Sciatic nerve (tissue), 2 donors: ENCODE measurements at places on chromosomes 1 and 21.

- peak; percentile 96 for DNase-seq
Measured at GRCh38 chr1:62436039-62436465, 797 bp upstream of the USP1 start.

DNA sequence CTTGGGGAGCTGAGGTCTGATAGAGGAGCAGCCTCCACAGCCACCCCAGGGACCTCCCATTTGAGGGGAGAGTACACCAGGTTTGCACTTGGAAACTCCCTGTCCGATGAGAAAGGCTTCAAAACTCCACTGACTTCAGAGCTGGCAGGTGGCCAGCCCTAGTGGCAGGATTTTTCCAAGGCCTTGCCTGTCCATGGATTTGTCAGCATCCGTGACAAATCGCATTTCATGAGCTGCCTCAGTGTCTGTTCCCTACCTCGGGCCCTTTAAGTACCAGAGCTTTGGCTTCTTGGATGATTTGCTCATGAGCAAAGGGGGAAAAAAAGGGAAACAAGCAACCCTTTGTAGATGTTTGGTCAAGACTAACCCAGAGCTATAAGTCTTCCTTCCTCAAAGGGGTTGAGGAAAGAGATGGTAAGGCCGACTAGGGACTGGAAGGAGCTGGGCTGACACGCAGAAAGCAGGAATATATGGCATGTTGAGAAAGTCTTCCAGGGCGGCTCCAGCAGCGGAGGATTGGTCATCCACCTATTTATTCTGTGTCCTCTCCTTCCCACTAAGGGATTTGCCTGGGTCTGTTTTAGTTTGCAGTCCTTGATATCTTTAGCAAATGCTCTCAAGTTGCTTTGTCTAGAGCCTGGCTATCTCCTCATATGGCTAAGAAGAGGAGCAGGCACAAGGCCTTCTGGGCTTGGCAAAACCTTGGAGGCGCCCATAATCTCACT is 2.7 kb upstream of the HSPG2 start:
- DNase-seq: peak; percentile 94

DNA sequence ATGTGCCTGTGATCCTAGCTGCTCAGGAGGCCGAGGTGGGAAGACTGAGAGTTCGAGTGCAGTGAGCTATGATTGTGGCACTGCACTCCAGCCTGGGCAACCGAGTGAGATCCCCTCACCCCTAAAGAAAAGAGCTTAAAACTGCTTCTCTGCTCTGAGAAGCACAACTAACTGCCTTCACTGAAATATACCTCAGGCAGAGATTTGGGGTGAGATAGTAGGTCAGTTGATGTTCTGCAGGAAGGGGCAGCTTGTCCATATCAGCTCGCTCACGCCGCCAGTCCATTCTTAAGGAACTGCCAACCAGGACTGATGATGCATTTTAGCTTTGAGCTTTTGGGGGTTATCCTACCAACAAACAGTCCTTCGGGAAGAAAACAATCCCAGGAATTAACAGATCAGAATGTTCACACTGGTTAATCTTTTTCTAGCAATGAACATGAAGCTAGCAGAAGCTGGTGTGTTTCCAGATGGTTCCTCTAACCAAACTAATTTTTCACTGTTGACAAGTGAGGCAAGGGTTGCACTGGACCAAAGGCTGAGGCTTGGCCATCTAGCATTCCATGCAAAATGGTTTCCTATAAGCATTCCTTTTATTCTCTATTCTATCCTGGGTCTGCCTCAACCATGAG is 31.6 kb downstream of the LHX4 start:
- no peak for DNase-seq

DNA sequence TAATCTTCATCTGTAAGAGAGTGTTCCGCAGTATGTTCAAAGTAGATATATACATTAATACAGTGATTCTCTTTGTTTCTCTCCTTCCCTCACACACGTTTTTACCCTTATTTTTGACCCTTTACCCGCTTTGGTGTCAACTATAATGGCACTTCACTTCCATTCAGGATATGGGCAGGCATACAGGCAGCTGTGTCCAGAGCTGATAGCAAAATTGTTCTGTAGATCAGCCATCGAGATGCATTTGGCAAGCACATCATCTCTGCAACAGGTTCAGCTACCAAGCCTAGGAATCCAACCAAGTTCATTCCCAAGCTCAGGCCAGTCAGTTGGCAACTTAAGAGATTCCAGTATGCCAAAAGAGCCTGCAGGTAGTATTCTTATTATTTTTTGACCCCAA is 74.8 kb downstream of the FNBP1L start:
- no peak for DNase-seq

DNA sequence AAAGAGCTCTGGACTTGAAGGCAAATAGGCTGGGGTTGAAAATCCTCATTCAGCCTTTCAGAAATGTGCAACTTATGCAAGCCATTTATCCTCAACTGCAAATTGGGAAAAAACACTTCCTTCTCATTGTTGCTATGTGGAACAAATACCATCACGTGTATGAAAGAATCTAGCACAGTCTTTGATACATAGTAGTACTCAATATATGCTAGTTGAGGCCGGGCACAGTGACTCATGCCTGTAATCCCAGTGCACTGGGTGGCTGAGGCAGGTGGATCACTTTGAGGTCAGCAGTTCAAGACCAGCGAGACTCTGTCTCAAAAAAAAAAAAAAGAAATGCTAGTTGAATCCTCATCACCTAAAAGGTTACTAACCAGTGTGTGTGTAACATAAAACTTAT is 8.2 kb downstream of the PI4KB start:
- DNase-seq: no peak

- no peak for DNase-seq
Measured at GRCh38 chr1:51630393-51630792, 13.5 kb downstream of the OSBPL9 start.

GRCh38 chr1:169563650-169564049 is 22.6 kb downstream of the F5 start:
- no peak for DNase-seq

DNA sequence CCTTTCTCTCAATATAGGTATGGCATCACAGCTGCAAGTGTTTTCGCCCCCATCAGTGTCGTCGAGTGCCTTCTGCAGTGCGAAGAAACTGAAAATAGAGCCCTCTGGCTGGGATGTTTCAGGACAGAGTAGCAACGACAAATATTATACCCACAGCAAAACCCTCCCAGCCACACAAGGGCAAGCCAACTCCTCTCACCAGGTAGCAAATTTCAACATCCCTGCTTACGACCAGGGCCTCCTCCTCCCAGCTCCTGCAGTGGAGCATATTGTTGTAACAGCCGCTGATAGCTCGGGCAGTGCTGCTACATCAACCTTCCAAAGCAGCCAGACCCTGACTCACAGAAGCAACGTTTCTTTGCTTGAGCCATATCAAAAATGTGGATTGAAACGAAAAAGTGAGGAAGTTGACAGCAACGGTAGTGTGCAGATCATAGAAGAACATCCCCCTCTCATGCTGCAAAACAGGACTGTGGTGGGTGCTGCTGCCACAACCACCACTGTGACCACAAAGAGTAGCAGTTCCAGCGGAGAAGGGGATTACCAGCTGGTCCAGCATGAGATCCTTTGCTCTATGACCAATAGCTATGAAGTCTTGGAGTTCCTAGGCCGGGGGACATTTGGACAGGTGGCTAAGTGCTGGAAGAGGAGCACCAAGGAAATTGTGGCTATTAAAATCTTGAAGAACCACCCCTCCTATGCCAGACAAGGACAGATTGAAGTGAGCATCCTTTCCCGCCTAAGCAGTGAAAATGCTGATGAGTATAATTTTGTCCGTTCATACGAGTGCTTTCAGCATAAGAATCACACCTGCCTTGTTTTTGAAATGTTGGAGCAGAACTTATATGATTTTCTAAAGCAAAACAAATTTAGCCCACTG is 11.5 kb downstream of the HIPK1 start:
- no peak for DNase-seq

DNA sequence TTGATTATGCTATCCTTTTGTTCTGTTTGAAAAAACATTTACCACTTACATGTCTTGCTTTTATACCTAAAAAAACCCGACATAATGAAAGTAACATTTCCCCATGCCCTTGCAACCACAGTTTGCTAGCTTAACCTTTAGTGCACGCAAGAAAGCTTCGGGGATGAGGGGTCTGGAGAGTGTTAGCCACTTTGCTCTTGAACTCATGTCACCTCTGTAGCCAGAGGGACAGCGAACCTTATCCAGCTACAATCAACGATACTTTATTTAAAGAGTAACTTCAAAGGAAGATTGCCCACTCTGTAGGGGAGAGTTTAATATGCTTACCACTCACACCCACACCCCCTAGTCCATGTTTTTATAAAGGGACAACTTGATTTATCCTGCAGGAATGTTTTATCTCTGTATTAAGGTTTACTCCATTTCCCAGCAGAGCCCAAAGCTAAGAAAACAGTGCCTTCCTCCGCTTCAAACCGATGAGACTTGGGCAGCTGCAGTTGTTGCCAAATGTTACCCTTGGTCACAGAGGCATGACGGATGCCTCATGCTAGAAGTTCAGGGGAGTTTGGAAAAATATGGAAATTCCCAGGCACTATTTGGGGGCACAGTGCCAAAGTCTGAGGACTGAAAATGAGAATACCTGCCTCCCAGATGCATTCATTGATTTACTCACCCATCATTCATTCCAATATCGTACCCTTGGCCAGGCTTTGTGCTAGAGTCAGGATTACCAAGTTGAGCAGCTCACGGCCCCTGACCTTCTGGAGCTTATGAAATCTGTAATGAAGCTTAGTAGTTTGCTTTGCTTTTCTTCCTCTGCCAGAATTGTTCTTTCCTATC is 61.4 kb upstream of the VCAM1 start:
- DNase-seq: no peak

DNA sequence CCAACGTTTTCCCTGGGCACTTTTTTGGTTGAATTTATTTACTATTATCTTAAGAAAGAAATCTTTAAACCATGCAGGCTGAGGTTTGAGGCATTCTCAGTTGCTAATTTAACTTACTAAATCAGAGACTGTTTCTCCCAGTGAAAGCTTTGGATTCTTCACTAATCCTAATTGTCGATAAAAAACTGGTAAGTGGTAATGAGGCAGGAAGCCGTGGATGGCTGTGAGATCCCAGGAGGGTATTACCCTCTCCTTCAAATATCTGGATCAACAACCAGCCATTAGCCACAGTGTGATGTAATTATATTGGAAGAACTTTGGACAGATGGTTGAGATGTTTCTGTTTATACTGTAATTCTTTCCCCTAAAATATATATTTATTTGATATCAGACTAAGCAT is 485.0 kb downstream of the DISC1 start:
- no peak for DNase-seq

- DNase-seq: peak; percentile 4
Measured at GRCh38 chr1:31607360-31607759, 10.1 kb upstream of the HCRTR1 start.

DNA sequence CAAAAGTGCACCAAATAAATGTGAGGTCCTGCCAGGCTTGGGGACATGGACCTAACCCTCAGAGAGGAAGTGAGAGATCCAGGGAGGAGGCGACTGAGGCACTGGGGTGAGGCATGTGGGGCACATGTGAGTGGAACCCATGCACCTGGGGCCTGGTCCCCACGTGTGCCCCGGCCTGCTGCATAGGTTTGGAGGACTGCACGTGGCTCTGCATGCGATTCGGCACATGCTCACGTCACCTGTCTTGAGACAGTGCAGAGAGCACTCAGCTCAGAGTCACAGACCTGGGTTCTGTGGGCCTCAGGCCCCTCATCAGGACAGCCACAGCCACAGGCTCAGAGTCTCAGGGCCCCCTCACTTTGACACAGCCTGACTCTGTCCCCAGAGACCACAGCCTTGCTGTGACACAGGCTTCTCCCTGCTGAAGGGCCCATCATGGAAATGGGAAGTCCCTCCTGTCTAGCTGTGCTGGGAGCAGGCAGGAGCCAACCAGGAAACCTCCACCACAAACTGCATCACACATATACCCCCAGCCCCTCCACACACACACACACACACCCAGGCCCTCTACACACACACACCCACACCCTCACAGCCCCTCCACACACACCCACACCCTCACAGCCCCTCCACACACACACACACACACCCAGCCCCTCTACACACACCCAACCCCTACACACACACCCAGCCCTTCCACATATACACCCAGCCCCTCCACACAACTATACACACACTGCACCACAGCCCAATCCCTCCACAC is 48.2 kb downstream of the SLC9A1 start:
- no peak for DNase-seq

- DNase-seq: no peak
Measured at GRCh38 chr1:202572867-202573266, 137.4 kb downstream of the SYT2 start.

DNA sequence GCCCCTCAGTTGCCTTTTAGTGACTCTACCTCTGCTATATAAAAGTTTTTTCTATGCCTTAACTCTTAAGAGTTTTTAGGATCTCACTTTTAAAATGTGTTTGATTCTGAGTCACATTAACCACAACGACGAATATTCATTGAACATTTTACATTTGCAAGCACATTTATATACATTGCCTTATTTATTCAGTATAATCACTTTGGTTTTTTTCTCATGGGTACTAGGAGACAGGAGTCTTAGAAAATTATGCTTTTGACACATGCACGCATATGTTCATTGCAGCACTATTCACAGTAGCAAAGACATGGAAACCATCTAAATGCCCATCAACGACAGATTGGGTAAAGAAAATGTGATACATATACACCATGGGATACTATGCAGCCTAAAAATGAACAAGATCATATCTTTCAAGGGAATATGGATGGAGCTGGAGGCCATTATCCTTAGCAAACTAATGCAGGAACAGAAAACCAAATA is 236.9 kb upstream of the SPAG17 start:
- DNase-seq: no peak
